Activated CD4-positive, alpha-beta T cell treated with anti-CD3 and anti-CD28 coated beads, Interleukin-2, amount 50 U/mL, for 48 hours (primary cell): ENCODE measurements at places on chromosomes 4 and X.

DNA sequence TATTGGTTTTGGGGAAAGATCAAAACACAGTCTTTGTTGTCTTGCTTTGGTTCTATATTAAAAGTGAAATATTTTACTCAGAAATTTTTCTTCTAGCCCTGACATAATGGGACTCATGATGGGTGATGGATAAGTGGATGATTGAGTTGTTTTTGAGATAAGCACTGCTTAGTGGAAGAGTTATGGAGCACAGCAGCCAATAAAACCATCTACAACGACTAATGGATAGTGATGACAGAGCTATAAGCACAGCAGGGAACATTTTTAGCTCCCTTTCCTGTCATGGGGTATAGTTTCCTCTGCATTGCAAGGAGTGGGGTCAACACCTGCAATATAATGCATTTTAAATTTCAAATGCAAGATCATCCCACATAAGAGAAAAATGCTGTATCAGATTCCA is 812.4 kb downstream of the STPG2 start:
- DNase-seq, result no peak

DNA sequence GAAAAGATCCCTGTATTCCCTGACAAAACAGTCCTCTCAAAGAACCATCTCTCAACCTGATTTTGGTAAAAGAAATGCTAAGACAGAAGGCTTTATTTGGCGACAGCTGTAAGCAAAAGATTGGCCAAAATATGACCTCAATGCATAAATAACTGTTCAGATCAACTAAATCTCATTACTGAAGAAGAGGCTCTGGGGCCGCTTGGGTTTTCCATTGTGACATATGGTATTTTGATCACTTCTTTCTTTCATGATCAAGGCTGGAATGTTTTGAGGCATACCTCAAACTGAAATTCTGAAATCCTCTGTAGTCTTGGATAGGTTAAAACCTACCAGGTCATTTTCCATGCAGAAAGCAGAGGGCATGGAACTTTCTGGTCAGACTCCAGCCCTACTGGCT is 106.3 kb downstream of the C4orf51 start:
- no peak for DNase-seq

- no peak for DNase-seq
Measured at GRCh38 chrX:25178555-25178954, 162.8 kb upstream of the ARX start.

GRCh38 chrX:52355108-52355507 is 13.7 kb upstream of the XAGE2 start:
- DNase-seq, result no peak

DNA sequence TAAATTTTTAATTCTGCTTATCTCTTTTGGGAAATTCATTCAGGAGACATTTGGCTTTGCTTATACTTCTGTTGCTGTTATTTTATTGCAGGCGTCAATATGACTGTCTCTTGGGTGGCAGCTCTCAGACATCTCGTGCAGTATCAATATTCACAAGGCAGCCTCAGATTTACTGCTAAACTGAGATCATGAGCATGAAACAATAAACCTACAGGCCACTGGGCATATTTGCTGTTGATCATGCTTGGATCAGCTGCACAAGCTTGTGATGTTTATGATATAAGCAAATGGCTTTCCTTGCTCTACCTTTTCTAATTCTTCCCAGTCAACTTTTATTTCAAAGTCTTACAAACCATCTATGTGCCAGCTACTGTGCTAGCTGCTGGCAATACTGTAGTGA is 39.2 kb downstream of the TSPAN5 start:
- DNase-seq, result no peak
